ENCODE measurements at places on chromosomes 1 and 21. TPM values are rescaled to one million over a fixed set of nuclear protein-coding genes. Genes with fewer than 3 reads are reported as not detected.

Gene LRRN2
- total RNA-seq, result not detected

Gene KCNJ10
- not detected for total RNA-seq

Gene DNALI1
- total RNA-seq, result 9.1 TPM

Gene OR2L8
- total RNA-seq, result not detected

Gene PPM1J
- total RNA-seq, result 1.4 TPM

DNA sequence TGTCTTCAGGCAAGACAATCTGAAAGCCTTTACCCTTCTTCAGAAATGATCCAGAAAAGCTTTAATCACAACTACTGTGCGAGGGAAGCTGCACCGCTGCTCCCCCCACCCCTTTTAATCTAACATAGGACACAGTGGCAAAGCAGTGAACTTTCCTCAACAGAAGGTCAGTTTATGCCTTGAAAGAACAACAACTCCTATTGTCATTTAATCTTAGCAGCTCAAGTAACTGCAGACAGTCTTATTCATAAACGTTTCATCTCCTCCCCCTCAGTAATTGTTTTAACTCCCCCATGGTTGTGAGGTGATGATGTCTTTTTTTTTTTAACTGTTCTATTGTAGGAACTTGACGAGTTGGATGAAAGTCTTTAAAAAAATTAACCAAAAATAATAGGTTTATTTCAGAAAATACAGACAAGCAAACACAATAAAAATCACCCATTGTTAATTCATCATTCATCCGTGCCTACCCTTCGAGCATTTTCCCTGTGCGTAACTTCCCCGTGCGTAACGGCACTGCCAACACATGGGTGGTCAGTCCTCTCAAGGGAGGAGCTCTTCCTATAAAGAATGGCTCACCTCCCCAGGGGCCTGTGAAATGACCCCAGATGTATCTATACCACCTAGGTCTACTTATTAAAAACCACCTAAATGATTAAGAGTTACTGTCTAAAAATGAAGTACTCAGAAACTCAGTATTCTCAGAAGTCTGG lies 3.3 kb upstream of the ADAR start:
- DNase-seq, result no peak

DNA sequence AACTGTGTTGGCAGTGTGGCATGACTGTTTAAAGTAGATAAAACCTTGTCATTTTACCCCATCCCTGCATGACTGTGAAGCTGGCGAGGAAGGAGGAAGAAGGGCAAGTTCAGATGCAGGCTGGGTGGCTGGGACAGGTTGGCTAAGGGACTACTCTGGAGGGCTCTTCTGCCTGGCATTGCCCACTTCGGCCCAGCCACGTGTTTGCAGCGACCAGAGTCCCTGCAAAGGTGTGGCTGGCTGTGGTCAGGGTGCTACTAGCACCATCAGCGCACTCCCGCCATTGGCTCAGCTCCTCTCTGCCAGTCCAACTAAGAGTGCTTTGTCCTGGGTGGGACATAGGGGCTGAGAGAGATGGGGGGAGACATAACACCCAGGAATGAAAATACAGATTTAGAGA lies 7.2 kb downstream of the C1orf115 start:
- no peak for DNase-seq

DNA sequence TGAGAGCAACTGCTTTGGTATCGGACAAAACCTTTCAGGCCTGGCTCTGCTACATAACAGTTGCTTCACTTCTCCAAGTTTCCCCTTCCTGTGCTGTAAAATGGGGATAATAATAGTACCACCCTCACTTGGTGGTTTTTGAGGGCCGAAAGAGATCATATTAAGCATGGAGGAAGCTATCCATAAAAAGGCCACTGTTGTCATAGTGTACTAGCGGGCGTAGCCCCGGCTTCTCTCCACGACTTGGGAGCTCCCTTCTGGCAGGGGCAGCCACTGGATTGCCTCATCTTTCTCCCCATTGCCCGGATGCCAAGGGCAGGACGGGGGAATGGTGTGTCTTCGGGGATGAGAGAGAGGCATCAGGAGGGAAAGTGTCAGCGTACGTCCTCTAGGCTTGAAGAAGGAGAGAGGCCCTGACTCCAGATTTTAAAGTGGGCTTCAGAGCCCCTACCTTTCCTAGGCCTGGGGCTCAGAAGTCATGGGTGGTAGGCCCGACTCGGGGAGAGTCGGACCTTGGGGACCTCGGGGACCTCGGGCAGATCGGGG lies 548 bp upstream of the MFSD2A start:
- DNase-seq, result no peak

- peak; percentile 99 for DNase-seq
Measured at GRCh38 chr1:221712198-221712684, 29.6 kb downstream of the DUSP10 start.

- DNase-seq, result peak; percentile 71
Measured at GRCh38 chr1:21801100-21801499, 11.0 kb upstream of the LDLRAD2 start.

All from IMR-90 (cell line).